Left lung (tissue), 14 donors: ENCODE measurements at places on chromosomes 2 and 18. TPM values are rescaled to one million over a fixed set of nuclear protein-coding genes. Genes with fewer than 3 reads are reported as not detected.

Gene YES1
- 69.9 TPM for polyA plus RNA-seq

DNA sequence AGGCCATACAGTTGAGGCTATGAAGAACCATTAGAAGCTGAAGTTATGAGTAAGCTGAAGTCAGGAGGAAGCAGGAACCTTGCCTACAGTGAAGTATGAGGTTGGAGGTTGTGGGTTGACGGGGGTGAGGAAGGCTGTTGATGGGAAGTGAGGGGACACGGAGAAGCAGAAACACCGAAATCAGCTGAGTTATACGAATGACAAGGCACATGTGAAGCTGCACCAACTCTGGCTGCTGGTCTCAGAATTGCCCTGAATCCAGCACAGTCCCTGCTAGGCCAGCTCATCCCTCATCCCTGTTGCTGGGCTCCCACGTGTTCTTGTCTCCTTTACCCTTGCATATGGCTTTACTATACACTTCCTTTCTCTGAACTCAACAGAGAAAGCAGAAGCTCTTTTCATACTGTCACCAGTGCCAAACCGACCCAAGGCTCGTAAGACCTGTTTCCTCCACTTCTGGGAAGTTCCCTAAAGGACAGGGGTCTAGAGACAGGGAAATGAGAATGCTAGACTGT is 9.2 kb upstream of the TMEM247 start:
- no peak for DNase-seq

DNA sequence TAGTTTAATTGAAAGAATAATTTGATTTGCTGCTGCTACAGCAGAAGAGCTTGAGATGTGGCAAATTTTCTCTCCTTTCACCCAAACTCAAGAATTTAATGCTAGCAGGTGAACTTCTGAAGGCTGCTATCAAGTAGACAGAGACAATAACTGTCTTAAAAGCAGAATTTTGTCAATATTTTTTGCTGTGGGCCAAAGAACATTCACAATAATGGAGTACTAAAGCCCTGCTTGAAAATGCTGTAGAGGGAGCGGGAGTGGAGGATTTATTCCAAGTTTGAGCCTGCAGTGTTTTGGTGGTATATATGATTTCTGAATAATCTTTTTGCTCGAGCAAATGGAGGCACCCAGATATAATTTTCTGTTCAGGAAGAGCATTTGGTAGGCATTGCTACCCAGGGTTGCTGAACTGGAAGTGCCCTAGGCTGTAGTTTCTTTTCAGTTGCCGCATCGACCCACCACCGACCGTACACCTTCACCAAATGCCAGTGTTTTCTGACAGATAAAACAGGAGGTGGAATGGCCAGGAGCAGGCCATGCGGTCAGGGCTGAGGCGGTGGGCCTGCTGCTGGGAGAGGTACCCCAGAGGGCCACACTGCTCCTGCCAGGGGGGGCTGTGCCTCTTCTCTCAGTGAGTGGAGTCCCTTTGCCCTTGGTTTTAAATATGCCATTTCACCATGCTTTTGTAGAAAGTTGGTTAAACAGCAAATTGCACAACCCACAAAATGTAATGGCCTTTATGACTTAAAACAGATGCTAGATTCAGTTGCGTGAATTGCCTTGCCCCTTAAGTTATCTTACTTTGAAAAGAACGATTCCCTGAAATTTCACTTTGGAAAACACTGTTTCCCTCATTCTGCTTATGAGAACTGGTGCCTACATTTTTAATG is 36.4 kb downstream of the TSHZ1 start:
- peak; percentile 59 for DNase-seq

DNA sequence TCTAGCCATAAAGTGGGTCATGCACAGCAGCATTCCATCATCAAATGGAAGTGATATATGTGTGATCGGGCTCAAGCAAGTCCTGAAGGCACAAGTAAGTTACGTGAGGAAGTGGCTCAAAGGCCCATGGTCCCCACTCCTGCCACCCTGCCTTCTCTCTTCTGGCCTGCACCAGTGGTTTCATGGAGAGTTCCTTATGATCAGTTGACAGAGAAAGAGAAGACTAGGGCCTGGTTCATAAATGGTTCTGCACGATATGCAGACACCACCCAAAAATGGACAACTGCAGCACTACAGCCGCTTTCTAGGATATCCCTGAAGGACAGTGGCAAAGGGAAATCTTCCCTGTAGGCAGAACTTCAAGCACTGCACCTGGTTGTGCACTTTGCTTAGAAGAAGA is 412.6 kb upstream of the SMIM21 start:
- DNase-seq = no peak

DNA sequence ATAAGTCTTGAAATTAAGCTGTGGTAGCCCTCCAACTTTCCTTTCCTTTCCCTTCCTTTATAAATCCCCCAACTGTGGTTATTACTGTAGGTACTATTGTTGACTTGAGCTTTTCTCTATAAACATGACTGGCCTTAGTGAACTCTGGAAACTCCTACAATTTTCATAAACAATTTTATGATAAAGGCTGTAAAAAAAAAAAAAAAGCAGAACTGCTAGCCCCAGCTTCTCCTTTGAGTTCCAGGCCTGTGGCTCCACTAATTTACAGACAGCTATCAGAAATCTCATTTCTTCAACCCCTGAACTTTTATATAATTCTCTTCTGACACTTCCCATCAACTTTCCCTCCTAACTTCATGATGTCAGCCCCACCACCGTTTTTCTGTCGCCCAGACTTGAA is 174.3 kb downstream of the IKZF2 start:
- DNase-seq = no peak
